SW480 (cell line): ENCODE measurements at places on chromosomes 6 and 20.
A peak's percentile ranks its signal among the peaks of the same experiment; 100 is the strongest.

- peak; percentile 44 for DNase-seq
These were observed 173.7 kb upstream of the SSTR4 start for GRCh38 chr20:22861231-22861980.

DNA sequence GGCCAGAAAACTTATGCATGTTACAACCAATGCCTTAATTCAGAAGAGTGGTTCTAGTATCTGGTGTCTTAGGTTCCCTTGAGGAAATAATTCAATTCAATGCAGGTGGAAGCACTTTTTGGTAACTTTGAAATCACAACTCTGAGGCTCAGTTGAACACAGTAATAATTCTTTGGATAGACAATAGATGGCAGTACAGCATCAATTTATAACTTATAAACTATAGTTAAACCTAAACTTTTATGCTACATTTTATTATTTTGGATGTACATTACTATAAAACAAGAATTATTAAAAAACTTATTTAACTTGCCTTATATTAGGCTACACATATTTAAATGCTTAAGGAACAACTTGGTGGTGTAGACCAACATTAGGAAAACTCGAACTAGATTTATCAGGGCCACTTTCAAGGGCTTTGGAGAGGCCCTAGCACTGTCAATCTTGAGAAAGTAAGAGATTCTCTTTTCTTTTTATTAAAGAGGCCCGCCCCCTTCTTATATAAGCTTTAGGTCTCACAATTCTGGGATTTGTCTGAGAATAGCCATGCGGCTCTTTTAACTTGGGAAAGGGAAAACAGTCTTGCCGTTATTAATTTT, 85.9 kb downstream of the CRYBG1 start:
- peak; percentile 23 for DNase-seq

DNA sequence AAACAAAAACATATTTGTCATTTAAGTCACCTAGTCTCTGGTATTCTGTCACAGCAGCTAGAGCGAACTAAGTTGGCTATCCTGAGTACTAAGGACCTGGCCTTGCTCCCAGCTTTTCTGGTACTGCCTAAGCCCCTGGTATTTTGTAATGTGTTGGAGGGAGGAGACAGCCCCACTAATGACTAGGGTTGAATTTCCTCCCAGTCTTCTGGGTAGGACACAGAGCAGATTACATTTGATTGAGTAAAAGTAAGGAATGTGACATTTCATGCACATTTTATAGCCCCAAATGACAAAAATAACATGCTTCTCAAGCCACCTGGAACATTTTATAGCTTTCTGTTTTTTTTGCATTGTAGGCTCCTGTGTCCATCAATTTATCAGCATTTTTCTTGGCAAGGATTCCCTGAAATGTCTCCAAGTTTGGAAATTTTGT, 47.9 kb upstream of the DDR1 start:
- DNase-seq, result no peak

DNA sequence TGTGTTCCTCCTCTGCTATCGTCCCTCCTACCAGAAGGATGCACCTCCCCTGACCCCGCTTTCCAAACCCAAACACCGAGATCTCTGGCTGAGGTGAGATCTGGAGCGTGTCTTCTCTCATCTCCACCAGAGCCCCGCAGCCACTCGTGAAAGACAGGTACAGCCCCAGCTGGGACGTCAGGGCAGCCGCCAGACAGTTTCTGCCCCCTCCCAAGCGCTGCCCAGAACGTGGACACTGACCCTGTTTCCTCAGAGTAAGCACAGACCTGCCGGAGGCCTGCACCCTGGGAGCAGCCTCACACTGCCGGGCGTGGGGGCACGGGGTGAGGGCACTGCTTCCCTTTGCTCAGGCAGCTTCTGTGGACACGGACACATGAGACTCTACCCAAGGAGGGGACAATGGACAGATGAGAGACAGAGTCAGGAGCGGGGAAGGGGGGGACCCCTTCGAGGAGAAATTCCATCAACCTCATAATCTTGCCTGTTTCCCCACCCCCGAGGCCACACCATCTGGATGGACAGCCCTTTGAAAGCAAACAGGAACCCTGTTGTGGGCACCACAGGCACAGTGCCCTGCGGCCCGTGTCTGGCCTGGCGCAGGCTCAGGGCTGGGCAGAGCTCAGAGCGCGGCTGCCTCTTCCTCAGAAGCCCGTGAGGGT, 210.6 kb downstream of the DLL1 start:
- no peak for DNase-seq

DNA sequence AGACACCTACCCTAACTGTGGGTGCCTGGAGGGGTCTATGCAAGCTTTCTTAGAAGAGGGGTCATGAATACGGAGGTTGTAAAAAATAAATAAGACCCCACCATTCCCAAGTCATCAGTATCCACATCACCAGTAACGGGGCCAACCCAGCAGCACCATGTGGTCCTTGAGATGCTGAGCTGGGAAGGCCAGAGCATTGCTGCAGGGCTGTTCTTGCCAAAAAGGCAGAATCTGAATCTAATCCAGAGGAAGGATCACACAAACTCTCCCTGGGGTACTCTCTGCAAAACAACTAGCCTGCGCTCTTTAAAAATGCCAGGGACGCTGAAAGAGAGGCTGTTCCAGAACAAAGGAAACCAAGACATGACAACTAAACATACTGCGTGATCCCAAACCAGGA, 43.2 kb downstream of the SSR1 start:
- no peak for DNase-seq

GRCh38 chr6:38503032-38503773, 136.5 kb downstream of the BTBD9 start:
- DNase-seq, result no peak

- no peak for DNase-seq
These were observed 52.7 kb downstream of the ADGRF1 start for GRCh38 chr6:46989398-46989797.

DNA sequence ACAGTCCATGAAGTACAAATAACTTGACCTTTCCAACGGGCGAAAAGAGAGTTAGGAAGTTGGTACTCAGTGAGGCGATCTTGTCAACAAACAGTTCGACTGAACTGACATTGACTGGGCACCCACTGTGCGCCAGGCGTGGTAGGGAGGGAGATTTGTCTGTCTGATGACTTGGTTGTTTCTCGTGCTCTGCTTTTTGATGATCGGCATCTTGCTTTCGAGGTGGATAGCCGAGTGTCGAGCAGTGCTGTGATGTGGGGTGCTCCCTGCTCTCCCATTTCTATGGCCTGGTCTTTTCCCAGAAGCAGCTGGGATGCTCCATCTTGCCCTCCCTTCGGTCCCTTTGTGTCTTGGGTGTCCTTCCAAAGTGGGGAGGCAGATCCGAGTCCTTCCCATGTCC, 30.4 kb downstream of the RPP40 start:
- DNase-seq, result no peak
